ENCODE measurements at places on chromosomes 11 and 22. TPM values are rescaled to one million over a fixed set of nuclear protein-coding genes. Genes with fewer than 3 reads are reported as not detected.

GRCh38 chr11:31509051-31509428, 382 bp downstream of the IMMP1L start:
- no peak for DNase-seq

GRCh38 chr11:117328375-117329010, 839 bp downstream of the CEP164 start:
- DNase-seq = no peak

DNA sequence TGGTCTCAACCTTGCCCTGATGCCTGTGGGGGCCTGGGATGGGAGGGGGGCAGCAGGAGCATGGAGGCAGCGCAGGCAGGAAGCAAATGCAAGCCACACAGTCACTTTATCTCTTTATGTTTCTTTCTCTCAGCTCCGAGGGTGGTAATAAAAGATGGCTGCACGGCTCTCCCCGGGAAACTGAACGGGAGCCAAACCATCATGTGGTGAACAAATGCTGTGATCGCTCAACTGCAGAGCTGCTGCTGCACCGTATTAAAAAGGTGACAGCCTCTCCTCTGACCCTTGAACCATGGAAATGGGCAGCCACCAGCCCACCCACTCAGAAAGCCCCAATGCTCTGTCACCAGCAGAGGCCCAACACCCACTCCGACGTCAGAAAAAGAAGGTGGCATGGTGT, 110.0 kb downstream of the TIMP3 start:
- no peak for DNase-seq

DNA sequence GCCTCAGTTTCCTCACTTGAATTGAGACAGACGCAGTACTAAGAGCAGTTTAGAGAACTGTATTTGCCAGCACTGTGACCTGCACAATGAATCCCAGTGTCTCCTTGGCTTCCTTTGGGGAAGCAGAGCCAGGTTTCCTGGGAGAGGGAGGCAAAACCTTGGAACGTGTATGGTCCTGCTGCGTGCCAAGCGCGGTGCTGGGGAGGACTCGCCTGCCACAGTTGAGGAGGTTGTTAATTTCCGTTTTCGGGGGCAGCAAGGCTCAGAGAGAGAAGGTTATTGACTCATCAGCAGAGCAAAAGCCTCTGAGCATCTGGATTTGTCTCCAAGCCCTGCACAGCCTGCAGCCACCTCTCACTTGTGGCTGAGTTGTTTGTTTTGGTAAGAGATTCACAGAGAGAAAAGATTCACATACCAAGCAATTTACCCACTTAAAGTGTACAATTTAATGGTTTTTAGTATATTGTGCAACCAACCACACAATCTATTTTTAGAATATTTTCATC, 10.8 kb downstream of the SYT12 start:
- no peak for DNase-seq

- DNase-seq = no peak
Measured at GRCh38 chr11:17498475-17498874, 21.8 kb upstream of the ABCC8 start.

DNA sequence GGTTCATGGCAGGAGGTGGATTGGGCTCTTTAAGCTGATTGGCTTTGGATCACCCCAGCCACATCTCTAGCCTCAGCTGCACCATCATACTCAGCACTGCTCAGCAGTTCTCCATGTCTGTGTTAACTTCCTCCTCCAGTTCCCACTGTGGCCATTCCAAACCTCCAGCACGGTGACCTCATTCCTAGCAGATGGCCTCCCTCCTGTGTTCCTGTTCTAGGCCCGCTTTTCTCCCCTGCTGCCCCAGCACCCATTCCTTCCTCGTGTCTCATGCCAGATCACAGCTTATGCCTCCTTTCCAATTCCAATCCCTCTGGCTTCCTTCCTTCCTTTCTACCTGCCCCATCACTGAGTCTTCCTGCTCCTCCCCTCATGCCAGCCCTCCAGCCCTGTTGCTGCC, 96.1 kb downstream of the MICAL2 start:
- no peak for DNase-seq

The NRXN2 gene
- total RNA-seq = 0.43 TPM

The NUP50 gene
- 133 TPM for total RNA-seq
